ENCODE measurements at places on chromosomes 13 and 19.

- peak; percentile 22 for DNase-seq
Observed at GRCh38 chr13:112873851-112874750, 94.9 kb upstream of the MCF2L start.

- no peak for DNase-seq
Observed at GRCh38 chr13:99299256-99299919, 7.8 kb downstream of the GPR183 start.

DNA sequence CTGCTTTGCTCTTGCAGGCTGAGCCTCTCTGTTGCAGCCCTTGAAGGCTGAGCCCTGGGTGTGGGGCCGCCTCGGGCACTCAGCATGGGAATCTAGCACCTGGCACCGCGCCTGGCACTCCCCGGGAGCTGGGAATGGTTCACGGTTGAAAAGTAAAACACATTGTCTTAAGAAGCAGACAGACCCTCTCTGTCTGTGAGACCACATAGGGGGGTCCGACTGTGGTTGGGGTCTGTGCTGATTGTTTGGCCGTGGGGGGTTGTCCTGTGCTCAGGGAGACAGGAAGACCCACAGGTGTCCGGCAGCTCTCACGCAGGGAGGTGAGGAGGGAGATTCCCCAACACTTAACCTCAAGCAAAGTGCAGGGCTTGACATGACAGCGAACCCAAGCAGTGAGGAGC lies 64.8 kb downstream of the SOX1 start:
- DNase-seq, result no peak

GRCh38 chr19:10061717-10062310 lies 24.3 kb upstream of the SHFL start:
- no peak for DNase-seq

- no peak for DNase-seq
Observed at GRCh38 chr13:80037505-80037888, 303.4 kb downstream of the SPRY2 start.

DNA sequence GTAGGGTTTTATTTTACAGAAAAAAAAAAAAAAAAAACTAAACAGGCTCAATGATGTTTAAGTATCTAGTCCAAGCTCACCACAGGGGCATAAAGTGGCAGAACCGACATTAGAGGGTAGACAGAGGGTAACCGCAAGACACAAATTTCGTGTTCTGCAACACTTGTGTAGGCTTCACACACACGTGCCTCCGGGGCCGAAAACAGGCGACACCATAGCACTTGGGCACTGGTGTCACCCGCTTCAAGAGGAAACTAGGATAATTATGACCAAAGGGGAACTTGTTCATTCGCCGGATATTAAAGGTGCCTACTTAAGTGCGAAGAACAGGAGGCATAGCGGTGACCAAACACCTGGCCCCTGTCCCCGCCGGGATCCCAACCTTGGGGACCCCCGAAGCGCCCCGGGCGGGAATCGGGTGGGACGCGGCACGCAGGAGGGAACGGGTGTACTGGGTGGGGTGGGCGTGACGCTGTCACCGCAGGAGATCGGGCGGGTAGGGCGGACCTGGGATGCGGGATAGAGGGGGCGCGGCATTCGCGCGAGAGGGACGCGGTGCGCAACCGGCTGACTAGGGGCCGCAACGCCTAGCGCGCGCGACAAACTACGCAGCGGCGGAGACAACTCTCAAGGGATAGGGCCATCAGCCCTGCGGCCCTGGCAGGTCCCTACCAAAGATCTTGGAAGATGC lies 558 bp downstream of the MZT1 start:
- peak; percentile 6 for DNase-seq

GRCh38 chr19:56105090-56105701 lies 15.9 kb downstream of the ZNF787 start:
- no peak for DNase-seq

DNA sequence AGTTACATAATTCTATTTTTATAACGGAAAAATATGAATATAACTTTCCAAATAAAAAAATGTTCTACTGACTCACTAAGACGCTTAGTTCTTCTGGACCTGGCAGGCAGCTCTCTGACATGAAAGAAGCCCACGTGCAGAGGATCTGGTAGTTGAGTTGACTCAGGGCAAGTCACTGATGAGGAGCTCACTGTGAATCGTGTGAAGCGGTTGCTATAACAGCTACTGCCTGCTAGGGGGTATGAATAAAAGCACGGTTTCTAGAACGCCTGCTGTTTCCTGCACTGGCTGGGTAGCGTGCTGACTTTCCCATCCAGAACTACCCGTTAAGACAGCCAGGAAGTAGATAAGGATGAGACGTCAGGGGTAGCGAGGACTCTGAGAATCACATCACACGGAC lies 54.7 kb upstream of the WASF3 start:
- no peak for DNase-seq

DNA sequence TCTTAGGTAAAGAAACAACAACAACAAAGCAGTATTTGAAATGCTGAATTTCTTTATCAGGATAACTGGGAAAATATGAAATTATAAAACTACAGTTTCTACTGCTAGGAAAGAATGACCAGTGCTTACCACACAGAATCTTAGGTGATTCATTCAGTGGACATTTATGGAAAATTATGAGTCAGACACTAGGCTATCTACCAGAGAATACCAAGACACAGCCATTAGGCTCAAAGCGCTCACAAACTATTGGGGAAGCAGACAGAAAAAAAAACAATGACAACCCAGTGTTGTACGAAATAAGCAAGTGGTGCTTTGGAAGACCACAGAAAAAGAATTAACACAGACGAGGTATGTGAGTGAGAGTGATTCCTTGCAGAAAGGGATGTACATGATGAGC lies 1019.5 kb downstream of the PCDH9 start:
- DNase-seq, result no peak

GRCh38 chr13:83531022-83531421 lies 351.3 kb downstream of the SLITRK1 start:
- no peak for DNase-seq

DNA sequence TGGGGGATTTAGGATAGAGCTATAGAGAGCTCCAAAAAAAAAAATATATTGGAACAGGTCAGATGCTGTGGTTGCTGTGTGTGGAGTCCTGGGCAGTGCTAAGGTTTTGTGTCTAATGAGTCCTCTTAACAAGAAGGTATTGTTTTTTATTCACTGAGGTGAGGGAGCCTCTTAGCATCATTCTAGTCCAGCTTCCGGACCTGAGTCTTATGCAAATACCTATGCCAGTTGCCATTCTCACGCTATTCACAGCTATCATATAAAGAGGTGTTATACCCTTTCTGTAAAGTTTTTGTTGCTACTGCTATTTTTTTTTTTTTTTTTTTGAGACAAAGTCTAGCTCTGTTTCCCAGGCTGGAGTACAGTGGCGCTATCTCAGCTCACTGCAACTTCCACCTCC lies 1.4 kb downstream of the NLRP2 start:
- no peak for DNase-seq

DNA sequence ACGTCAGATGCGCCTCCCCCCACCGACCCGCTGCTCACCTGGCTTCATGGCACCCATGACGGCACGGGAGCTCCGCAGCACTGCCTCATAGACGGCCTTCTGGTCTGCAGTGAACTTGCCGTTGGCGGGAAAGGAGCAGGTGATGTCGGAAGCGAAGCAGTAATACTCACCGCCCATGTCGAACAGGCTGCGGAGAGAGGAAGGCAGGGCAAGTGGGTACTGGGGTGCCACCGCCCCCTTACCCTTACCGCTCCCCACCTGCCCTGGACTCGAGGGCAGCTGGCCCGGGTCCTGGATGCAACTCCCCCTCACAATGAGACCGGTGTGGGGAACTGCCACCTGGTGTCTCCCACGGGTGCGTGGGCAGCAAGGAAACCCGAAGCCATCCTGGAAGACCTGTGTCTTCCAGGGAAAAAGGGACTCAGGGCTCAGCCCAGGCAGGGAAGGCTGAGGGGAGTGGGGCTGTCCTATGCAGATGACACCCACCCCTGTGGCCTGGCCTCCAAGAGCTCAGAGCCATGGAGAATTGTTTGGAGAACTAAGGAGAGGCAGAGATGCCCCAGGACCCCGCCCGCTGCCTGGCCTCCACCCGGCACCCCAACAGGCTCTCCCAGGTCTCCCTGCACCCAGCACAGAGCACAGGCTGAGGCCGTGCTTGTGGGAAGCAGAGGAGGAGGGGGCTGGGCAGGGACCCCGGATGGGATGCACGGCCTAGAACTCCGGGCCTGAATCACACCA lies 28.3 kb downstream of the CEBPG start:
- no peak for DNase-seq

- no peak for DNase-seq
Observed at GRCh38 chr13:43116242-43116641, 92.9 kb downstream of the DNAJC15 start.

- no peak for DNase-seq
Observed at GRCh38 chr13:109332506-109333499, 453.6 kb downstream of the IRS2 start.

DNA sequence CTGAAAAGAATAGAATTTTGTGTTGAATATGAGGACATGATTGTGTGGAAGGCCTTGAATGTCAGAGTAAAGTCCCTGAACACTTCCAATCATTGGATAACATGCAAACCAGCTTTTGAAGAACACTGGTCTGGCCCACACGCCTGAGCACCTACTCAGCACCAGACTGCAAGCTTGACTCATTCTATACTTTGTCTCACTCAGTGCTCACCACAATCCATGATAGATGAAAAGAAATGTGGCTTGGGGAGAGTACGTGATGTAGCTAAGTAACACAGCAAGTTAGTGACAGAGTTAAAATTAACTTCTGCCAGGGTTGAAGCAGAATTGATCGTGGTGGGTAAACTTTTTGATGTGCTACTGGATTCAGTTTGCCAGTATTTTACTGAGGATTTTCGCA lies 12.0 kb downstream of the DLEU7 start:
- DNase-seq, result no peak

GRCh38 chr13:45490068-45490467 lies 25.3 kb downstream of the COG3 start:
- no peak for DNase-seq

- DNase-seq, result no peak
Observed at GRCh38 chr19:4233282-4233853, 4.0 kb downstream of the EBI3 start.

DNA sequence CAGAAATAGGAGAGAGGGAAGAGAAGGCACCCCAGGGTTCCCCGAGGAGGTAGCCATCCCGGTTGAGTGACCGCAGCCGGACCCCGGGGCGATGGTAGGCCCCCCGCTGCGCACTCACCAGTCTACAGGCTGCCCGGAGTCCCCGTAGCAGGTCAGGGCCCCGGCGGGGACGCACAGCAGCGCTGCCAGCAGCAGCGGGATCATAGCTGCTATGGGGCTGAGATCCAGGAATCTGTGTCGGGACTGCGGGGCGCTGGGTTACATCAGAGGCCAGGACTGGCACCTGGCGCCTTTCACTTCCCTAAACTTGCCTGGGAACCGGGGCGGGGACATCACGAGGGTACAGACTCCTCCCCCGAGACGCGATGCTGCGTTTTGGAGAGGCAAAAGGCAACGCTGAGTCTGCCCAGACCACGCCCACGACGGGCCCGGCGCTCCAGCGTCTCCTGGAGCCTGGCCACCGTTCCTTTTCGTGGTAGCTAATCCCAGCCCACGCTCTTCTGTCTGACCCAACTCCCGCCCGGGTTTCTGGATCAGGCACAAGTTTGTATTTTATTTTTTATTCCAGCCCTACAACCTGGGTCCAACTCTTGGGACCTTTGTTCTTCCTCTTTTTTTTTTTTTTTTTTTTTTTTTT lies at the start of gene DNASE2:
TSS of gene DNASE2 (minus strand) at position 278 of the 637 bp plus-strand sequence. CDS start at position 204, 74 bp downstream.
- DNase-seq, result peak; percentile 86

All from esophagus squamous epithelium (tissue), 5 donors.